ENCODE measurements at places on chromosomes 11 and 22.

DNA sequence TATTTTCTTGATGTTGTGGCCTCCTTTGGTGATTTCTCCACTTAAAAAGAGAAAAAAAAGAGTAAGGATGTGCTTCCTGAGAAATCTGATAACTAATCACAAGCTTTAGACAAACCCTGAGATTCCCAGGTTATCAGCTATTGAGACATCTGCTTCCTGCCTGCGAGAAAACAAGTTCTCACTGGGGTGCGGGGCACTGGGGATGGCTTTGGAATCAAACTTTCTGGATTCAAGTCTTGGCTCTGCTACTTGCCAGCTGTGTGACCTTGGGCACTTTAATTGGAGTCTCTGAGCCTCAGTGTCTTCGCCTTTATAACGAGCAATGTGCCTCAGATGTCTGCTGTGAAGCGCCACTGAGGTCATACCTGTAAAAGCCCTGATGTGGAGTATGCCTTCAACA lies 152.5 kb upstream of the NAV2 start:
- DNase-seq, result no peak

GRCh38 chr22:45470871-45471270 lies 31.8 kb upstream of the FBLN1 start:
- DNase-seq, result no peak

- DNase-seq, result no peak
Measured at GRCh38 chr11:9660886-9661285, 3.0 kb upstream of the SWAP70 start.

DNA sequence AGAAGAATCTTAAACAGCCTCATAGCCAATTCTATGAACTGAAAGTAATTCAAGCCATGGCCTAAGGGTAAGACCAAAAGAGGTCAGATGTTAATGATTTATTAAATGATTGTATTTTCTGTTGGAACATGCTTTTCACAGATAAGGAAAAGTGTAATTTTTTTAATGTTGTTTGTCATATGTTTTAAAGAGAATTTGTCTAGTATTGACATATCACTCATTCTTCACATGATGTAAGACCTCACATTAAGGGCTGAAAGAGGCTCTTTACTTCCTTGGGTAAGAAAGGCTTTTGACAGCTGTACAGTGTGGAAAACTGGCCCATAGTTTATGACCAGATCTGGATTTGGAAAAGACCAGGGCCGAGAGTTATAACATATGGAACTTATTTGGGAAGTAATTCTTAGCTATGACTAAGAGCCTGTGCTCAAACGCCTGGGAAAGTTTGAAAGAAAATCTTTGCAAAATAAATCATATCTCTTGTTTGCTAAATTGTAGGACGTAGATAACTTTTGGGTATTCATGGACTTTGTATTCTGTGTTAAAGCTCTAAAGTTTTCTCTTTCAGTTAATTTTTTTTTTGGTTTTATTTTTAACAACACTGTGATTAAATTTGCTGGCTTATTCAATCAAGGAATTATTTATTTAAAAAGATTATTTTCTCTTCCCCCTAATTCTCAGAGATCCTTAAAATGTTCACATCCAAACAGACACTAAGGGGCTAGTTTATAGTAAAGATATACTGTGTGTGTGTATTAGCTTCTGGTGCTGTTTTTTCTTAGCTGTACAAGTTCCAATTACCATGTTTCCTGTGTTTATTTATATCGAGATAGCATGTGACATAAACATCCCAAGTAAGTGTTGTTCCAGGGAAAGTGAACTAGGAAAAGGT lies 162.2 kb downstream of the ARHGAP42 start:
- DNase-seq, result no peak

GRCh38 chr11:126544108-126545056 lies 188.9 kb downstream of the ST3GAL4 start:
- DNase-seq, result no peak

DNA sequence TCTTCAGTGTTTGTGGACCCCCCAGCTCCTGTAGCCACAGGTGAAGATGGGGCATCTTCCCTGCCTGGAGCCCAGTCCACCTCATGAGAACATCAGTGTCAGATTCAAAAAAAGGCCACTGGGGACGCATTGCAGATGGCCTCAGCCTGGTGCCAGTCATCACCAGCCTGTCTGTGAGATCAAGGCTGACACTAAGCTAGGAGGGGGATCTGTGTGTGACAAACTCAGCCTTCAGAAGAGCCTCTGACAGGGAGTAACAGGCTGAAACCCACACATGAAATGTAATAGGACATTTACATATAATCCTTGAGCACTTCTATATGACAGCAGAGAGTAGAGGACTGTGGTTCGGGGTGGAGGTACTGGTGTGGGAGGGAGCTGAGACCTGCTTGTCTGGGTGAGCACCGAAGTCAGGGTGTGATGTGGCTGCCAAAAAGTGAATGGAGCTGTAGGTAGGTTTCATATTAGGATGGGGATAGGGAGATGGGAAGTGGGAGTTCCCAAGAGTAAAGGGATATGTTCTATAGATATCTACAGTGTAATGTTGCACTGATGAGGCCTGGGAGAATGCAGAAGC lies 20.5 kb upstream of the CCDC134 start:
- DNase-seq, result no peak

- no peak for DNase-seq
Measured at GRCh38 chr11:13016415-13016814, 7.3 kb downstream of the RASSF10 start.

DNA sequence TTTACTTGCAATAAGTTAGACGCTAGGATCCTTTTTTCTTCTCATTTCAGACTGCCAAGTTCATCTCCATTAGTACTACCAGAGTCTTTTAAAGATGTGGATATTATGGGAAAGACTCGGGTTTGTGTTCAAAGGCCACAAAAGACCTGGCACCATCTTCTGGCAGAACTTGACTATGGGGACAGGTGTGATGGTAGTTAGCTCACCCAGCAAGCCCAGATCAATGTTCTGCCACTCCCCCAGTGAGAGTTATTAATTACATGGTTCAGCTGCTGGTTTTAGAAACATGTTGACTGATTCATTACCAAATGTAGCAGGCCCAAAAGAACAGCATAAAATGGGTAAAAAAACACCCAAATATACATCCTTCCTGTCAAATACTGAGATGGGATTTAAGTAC lies 333.5 kb upstream of the PITPNB start:
- no peak for DNase-seq

DNA sequence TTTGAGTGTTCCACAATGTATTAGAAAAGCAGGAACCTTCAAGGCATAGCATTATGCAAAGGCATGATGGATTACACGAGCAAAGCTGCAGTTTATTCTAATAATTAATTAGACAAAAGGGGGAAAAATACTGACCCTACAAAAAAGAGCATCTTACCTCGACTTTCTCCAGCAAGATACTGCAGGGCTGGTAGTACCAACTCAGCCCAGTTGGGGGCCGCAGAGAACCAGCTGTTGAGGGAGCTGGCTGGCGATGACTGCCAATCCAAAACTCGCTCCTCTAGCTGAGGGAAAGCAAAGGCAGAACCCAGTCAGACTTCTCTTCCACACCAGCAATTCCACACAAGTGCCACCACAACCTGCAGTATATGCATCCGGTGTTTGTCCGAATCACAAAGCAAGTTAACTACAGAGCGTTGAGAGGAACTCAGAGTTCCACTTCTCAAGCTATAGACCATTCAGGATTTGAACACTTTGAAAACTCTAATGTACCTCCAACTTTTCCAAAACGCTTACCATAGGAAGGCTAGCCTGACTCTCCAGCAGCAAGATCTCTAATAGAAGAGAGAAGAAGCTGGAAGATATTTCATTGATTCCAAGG lies 13.7 kb downstream of the NFRKB start:
- peak; percentile 30 for DNase-seq

- no peak for DNase-seq
Measured at GRCh38 chr11:908273-908672, 2.3 kb downstream of the CHID1 start.

- no peak for DNase-seq
Measured at GRCh38 chr11:32940865-32941264, 48.3 kb downstream of the QSER1 start.

GRCh38 chr22:20560716-20561115 lies 53.3 kb downstream of the MED15 start:
- no peak for DNase-seq

DNA sequence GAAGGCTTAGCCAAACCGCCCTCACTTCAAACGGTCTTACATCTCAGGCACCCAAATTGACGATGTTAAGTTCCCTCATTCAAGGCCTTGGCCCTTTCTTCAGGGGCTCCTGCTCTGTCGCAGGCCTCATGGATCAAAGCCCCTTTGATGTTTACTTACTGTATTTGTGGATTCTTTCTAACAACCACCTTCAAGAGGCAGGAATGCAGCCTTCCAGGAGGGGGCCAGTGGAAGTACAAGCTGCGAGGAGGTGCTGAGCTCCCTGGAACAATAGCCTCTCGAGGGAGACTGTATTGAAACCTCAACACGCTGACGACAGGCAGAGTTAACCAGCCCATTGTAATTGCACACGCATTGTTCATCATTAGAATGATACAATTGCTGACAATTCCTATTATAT lies 209.1 kb downstream of the ST3GAL4 start:
- no peak for DNase-seq

DNA sequence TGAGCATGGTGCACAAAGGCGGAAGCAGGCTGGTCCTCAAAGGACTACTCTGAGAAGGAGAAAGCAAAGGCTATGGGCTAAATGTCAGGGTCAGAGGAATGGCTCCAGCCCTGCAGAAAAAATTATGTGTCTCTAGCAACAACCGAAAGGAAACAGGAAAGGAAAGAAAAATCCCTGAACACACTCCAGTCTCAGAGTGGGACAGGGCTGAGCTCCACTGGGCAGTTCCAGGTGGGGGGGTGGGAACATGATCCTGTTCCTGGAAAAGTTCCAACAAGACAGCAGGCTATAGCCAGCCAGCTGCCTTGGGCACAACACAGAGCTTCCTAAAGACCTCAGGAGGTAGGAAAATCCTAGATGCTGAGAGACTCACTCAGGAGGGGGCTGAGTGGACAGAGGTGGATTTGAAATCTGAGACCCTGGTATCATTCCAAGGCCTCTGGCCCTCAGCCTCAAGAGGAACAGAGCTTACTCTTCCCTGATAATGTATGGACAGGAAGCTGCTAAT lies 1088.2 kb downstream of the TBC1D22A start:
- no peak for DNase-seq

DNA sequence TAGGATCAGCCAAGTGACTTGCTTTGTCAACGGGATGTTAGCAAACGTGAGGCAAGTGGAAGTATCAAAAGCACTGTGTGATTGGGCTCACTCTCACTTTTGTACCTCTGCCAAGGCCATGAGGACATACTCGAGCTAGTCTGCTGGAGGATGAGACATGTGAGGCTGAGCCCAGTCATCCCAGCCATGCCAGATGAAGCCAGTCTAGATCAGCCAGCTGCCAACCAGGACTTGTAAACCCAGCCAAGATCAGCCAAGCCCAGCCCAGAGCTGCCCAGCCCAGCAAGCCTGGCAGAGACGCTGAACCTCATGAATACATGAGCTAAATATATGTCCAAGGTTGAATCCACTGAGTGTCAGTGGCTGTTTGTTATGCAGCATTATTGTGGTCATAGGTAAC lies 369.7 kb downstream of the MN1 start:
- no peak for DNase-seq

DNA sequence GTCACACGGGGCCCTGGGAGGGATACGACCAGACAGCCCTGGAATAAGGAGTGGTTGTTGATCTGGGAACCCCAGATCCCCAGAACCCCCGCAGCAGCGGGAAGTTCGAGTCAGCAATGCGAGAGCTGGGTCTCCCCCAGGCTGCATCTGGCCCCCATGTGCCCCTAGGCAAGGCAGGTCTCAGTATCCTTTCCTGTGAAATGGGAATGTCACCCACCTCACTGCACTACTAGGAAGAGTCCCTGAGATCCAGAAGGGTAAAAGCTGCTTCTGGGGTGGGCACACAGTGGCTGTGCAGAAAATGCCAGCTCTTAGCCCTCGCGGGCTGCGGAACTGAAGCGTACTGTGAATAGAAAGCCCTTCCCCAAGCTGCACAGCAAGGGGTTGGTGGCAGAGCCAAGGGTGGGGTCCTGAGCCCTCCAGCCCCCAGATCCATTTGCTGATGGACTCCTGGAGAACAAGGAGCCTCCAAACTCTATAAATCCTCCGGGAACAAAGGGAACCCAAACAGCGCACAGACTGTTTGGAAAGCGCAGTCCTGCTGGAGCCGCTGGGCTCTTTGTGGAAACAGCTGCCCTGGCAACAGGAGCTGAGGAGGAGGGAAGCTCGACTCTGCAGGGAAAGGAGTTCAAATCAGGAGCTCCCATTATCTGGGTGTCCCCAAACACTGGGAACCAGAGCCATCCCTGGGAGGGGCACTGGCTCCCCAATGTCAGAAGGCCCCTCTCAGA lies 68.2 kb upstream of the SHISAL1 start:
- no peak for DNase-seq

DNA sequence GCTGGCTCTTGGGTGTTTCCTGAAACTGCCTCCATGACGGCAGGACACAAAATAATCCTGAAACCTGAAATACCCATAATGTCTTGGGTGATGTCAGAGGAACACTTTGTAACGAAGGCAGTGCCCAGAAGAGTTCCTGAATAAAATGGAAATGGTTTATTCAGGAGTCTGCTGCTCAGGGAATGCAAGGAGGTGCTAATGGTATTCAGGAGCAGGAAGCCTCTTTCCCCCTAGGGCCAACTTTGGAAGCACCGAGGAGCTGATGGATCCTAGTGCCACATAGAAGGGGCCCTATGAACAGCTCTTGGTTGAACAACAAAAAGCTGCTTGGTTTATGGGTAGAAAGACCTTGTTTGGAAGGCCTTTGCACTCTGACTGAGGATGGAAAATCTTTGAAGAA lies 15.5 kb downstream of the TREH start:
- DNase-seq, result no peak

- no peak for DNase-seq
Measured at GRCh38 chr11:65363770-65364169, 9.2 kb downstream of the TIGD3 start.

- no peak for DNase-seq
Measured at GRCh38 chr11:121350314-121351082, 57.9 kb downstream of the SC5D start.

- no peak for DNase-seq
Measured at GRCh38 chr11:94129512-94130297, 1.1 kb downstream of the PANX1 start.

GRCh38 chr11:5639953-5640352 lies 15.2 kb downstream of the TRIM34 start:
- no peak for DNase-seq

GRCh38 chr11:19422276-19422675 lies 181.5 kb upstream of the E2F8 start:
- no peak for DNase-seq

DNA sequence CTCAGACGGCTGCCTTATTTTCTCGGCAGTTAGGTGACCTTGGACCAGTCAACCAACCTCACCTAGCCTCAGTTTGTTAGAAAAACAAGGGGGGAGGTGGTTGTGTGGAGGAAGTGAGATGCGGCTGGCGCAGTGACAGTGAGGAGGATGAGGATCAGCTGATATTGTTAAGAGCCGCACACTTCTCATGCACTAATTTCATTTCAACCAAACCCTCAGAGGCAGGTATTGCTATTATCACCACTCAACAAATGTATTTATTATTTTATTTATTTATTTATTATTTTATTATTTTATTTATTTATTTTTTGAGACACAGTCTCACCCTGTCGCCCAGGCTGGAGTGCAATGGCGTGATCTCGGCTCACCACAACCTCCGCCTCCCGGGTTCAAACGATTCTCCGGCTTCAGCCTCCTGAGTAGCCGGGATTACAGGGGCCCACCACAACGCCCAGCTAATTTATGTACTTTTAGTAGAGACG lies 2.1 kb downstream of the LGALS1 start:
- DNase-seq, result no peak

All from stimulated activated CD4-positive, alpha-beta T cell treated with anti-CD3 and anti-CD28 coated beads, Interleukin-15, amount 100 ng/mL, for 1 hour (primary cell).